ENCODE measurements at places on chromosomes 6 and 20. TPM values are rescaled to one million over a fixed set of nuclear protein-coding genes. Genes with fewer than 3 reads are reported as not detected.

The PNLDC1 gene
- not detected for total RNA-seq

The VGLL2 gene
- not detected for total RNA-seq

The OR2W1 gene
- total RNA-seq: not detected

The TREML1 gene
- not detected for total RNA-seq

The VSTM2L gene
- total RNA-seq: not detected

The EYA2 gene
- total RNA-seq: not detected

The GINS1 gene
- 33.9 TPM for total RNA-seq

The SHLD1 gene
- 3.9 TPM for total RNA-seq

The DEFB124 gene
- not detected for total RNA-seq

The OLIG3 gene
- not detected for total RNA-seq

The BTN1A1 gene
- total RNA-seq: not detected

The SPINT4 gene
- total RNA-seq: not detected

The UBE3D gene
- 10.4 TPM for total RNA-seq

The ARMH2 gene
- total RNA-seq: not detected

The SLC17A4 gene
- not detected for total RNA-seq

The CFAP206 gene
- total RNA-seq: 0.53 TPM

The SPAG4 gene
- total RNA-seq: 7.8 TPM

The MBOAT1 gene
- total RNA-seq: 6.0 TPM

The GCLC gene
- 25.5 TPM for total RNA-seq

The POM121L2 gene
- not detected for total RNA-seq

The SIRPG gene
- total RNA-seq: not detected

The CYP24A1 gene
- not detected for total RNA-seq

The NANP gene
- total RNA-seq: 12.8 TPM

The TCP11 gene
- 0.07 TPM for total RNA-seq

The EDN3 gene
- not detected for total RNA-seq

The LHFPL5 gene
- not detected for total RNA-seq

The SLC22A16 gene
- not detected for total RNA-seq

The PNPLA1 gene
- total RNA-seq: not detected

The AGER gene
- 0.36 TPM for total RNA-seq

The ANKEF1 gene
- total RNA-seq: 2.8 TPM

The FAM209A gene
- not detected for total RNA-seq

The GPR6 gene
- total RNA-seq: not detected

The IPCEF1 gene
- total RNA-seq: not detected

The RAET1G gene
- 0.27 TPM for total RNA-seq

The LCA5 gene
- total RNA-seq: 7.3 TPM

The KCNK5 gene
- total RNA-seq: not detected

The ARMC12 gene
- total RNA-seq: 0.13 TPM

The RPS18 gene
- 2,418 TPM for total RNA-seq

The TGM3 gene
- total RNA-seq: not detected

The TUBB2B gene
- 2.0 TPM for total RNA-seq

The FHL5 gene
- not detected for total RNA-seq

The SLC22A23 gene
- 5.8 TPM for total RNA-seq

The PLCB4 gene
- 3.5 TPM for total RNA-seq
